ENCODE measurements at places on chromosomes 12 and 14.

DNA sequence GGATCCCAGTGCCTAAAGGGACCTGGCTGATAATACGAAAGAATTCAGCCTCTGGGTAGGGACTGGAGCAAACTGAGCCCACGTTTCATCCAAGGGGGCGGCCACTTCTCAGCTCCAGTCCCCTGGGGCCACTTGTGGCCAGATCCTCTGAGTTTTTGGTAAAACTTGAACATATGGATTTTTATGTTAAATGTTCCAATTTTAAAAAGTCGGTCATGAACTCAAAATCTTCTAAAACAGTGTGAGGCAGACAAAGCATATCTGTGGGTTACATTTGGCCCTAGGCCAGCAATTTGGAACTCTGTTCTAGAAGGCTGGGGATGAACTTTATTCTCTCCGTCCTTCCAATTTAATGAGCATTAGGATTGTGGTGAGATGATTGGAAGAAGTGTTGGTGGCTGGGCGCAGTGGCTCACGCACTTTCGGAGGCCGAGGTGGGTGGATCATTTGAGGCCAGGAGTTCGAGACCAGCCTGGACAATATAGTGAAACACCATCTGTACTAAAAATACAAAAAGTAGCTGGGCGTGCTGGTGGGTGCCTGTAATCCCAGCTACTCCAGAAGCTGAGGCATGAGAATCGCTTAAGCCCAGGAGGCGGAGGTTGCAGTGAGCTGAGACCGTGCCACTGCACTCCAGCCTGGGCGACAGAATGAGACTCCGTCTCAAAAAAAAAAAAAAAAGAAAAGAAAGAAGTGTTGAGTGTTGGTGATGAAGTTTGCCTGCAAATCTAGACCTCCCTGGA, 3.0 kb upstream of the PPP1CC start:
- DNase-seq: no peak

GRCh38 chr14:85601246-85601645, 71.3 kb downstream of the FLRT2 start:
- DNase-seq: no peak

DNA sequence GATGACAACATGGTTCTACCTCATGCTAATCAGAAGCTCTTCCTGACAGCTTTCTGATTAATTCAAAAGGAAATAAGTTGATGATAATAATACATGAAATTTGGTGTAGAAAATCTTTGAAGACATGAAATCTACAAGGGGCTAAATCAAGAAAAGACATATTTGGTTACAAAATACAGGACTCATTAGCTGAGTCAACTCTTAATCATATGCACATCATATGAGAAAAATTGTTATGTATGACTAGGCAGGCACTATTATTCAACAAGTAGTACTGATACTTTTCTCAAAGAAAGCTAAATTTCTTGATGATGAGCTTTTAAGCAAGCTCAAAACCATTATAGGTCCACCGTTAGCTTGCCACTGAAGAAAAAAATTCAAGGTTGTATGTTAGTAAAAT, 7.1 kb downstream of the ABCC9 start:
- no peak for DNase-seq

DNA sequence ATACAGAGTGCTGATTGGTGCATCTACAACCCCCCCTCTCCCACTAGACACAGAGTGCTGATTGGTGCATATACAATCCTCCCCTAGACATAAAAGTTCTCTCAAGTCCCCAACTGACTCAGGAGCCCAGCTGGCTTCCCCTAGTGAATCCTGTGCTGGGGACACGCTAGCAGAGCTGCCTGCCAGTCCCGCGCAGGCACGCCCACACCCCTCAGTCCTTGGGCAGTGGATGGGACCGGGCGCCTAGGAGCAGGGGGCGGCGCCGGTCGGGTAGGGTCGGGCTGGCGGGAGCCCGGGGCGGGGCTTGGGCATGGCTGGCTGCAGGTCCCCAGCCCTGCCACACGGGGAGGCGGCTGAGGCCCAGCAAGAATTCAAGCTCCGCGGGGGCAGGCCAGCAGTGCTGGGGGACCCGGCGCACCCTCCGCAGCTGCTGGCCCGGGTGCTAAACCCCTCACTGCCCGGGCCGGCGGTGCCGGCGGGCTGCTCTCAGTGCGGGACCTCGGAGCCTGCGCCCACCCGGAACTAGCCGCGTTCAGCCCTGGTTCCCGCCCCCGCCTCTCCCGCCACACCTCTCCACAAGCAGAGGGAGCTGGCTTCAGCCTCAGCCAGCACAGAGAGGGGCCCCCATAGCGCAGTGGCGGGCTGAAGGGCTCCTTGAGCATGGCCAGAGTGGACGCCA, 64.3 kb upstream of the DDHD1 start:
- peak; percentile 70 for DNase-seq

- no peak for DNase-seq
These were observed 4.5 kb downstream of the LRRC43 start for GRCh38 chr12:122187466-122187865.

GRCh38 chr12:24840046-24840800, 108.7 kb downstream of the BCAT1 start:
- no peak for DNase-seq

DNA sequence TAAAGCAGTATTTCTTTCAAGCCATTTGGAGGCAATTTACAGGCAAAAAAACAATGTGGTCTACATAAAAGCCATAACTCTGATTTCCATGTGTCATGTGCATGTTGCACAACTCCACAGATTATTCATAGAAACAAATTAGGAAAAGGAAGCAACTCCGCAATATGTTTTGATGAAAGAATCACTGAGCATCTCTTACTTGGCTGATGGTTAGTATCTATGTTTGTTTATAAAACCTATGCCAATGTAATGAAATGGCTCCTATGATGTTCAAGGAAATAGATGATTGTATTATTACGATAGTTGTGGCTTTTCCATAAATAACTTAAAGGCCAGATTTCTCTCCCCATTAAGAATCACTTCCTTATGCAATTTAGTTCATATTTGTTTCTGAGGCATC, 373.7 kb downstream of the CCDC91 start:
- DNase-seq: no peak

DNA sequence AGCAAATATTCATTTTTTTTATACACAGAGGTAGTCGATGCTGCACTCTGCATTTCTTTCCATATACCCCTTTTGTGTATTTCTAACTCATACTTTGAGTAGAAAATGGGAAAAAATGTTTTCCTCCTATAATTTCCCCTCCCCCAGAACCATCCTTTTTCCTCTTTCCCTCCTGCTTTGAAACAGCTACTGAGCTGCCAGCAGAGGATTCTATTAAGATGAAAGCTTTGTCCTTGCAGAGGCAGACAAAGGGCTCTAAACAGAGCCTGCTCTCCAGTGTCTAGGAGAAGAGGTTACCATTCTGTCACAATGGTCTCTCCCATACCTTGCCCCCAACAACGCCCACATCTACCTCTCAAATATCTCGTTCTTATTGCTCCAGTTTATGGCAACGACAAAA, 74.6 kb upstream of the OSBPL8 start:
- no peak for DNase-seq

- DNase-seq: peak; percentile 64
These were observed 15.9 kb downstream of the NCOR2 start for GRCh38 chr12:124551268-124552144.

DNA sequence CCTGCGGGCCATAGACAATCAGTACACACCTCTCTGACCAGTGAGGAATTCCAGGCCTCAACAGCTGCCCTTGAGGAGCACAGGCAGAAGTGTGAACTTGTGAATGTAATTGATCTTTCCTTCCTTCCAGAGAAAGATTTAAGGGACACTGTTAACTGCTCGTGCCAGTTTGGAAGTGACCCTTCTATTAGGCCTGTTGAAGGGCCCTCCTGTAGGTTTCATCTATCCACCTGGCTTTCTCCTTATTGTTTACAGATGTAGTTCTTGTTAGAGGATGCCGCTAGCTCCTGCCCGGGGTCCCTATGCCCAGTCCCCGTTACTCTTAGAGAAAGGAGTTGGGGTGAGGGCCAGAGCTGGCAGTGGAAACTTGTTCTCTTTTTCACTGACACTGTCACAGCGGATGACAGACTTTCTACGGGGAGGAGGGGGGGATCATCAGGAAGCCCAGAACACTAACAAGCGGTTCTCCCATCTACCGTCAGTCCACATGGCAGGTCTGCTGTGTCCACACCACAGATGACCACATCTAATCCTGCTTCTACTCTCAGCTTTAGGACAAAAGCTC, 42.6 kb downstream of the SH2B3 start:
- DNase-seq: no peak

GRCh38 chr12:49825971-49826421, 2.2 kb downstream of the NCKAP5L start:
- no peak for DNase-seq

GRCh38 chr12:56082967-56083366, 3.0 kb downstream of the ERBB3 start:
- no peak for DNase-seq

- DNase-seq: peak; percentile 53
These were observed 19.3 kb upstream of the ETV6 start for GRCh38 chr12:11630046-11630706.

DNA sequence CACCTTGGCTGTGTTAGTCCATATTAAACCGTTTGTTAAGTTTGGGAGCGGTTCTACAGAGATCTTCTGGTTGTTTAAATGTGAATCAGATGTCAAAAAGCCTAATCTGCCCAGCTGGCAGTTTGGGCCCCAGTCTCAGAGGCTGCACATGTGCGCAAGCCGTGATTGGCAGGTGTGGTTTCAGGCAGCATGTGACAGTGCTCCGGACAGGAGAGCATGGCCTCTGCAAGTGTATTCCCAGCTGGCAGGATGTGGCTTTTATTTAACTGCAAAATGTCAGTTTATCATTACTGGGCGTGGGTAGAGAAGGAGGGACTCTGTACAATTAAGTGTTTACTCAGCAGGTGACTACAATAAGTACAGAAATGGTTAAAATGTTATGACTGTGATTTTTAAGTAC, 77.5 kb downstream of the PELI2 start:
- DNase-seq: no peak
